ENCODE measurements at places on chromosomes 13 and 19.

- no peak for DNase-seq
These were observed 17.6 kb downstream of the EMP3 start for GRCh38 chr19:48342841-48343540.

- no peak for DNase-seq
These were observed 152.5 kb upstream of the SOX1 start for GRCh38 chr13:111914241-111915103.

- no peak for DNase-seq
These were observed 148.7 kb downstream of the NALCN start for GRCh38 chr13:101267656-101268055.

- DNase-seq: no peak
These were observed 1589.1 kb upstream of the SPRY2 start for GRCh38 chr13:81929988-81930387.

GRCh38 chr19:34974646-34975045 is 10.6 kb upstream of the ZNF792 start:
- DNase-seq: no peak

GRCh38 chr13:60463787-60464186 is 66.8 kb downstream of the TDRD3 start:
- no peak for DNase-seq

DNA sequence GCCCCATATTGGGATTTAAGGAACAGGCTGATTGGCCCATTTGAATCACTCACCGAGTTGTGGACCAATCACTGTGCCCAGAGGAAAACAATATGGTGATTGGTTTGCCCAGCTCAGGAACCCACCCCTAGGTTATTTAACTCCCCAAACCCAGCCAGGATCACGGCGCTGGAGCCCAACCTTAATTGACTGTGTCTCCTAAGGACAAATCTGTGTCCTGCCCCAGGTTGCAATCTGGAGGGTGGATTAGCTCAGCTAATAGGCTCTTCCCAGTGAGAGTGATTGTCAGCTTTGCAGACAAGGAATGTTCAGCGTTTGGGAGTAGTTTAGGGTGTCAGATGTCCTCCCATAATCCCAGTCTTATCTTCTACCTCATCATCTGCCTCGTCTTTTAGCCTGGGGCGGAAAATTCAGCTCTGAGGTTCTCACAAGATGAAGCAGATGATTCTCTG is 3.5 kb upstream of the ZNF358 start:
- no peak for DNase-seq

DNA sequence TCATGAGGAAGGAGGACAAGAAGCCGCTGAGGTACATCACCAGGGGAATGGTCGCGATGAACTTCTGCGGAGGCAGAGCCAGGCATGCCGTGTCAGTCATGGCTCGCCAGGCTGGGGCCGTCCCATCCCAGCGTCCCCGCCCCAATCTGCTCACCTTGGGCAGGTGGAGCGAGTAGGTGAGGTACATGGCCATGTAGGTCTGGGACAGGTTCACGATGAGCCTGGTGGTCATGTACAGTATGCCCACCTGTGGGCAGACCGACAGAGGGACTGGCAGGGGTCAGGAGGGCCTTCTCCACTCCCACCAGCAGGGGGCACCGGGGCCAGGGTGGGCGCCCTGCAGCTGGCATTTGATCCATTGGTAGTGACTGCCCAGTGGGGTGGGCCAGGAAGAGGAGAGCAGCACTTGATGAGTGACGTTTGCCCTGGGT is 8.3 kb downstream of the TEKTIP1 start:
- no peak for DNase-seq

- no peak for DNase-seq
These were observed 7.3 kb downstream of the LRP3 start for GRCh38 chr19:33201473-33201872.

DNA sequence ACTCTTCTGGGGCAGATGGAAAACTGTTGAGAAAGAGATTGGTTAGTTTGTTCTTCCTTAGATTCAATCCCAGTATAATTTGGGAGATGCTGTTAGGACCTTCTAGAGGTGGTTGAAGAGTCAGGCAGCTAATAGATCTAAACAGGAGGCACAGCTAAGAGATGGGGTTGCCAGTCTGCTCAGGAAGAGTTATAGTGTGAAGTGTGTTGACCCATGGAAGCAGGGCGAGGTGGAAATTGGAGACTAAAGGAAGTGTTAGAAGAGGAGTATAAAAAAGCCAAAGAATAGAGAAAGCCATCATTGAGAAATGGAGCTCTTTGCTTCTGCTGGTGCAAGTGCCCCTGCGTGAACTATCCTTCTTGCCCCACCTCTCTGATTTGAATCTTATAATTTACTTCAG is 3.8 kb upstream of the OXGR1 start:
- no peak for DNase-seq

- DNase-seq: no peak
These were observed 146.7 kb downstream of the USP12 start for GRCh38 chr13:27024776-27025492.

All from stimulated activated CD4-positive, alpha-beta T cell treated with anti-CD3 and anti-CD28 coated beads, Interleukin-12 subunit alpha, Interleukin-12 subunit beta, amount 100 ng/mL, for 24 hours (primary cell).